ENCODE measurements at places on chromosomes 11 and 22.

DNA sequence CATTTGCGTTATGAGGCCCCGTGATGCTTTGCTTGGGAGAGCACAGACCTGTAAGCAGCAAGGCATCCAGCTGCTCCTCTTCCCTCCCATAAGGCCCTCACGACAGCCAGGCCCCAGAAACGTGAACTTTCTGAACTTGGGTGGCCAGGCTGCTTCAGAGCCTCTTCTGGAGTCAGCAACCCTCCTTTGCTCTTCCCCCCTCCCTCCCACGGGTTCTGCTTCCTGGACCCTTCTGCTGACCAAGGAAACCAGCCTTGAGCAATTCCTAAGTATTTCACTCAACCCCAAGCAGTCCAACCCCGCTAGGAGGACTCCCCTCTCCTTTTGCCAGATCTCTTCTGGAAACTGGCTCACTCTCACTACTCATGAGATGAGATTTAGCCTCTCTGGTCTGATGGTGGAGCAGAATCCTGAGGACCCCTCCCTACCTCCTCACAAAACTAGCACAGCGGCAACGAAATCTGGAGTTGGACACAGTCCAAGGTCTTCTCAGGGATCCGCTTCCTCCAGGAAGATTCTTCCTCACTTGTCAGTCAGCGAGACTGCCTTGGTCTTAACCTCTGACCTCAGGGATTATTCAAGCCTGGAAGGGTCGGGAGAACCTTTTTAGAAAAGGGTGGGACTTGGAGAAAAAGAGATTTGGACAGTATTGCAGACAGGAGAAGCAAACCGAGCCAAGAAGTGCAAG, 86.2 kb downstream of the UBASH3B start:
- H3K4me1 ChIP-seq = peaks cover 17% of the 10 kb centered on the region
- H3K36me3 ChIP-seq = no peaks in the 10 kb centered on the region
- H3K27me3 ChIP-seq = no peaks in the 10 kb centered on the region

DNA sequence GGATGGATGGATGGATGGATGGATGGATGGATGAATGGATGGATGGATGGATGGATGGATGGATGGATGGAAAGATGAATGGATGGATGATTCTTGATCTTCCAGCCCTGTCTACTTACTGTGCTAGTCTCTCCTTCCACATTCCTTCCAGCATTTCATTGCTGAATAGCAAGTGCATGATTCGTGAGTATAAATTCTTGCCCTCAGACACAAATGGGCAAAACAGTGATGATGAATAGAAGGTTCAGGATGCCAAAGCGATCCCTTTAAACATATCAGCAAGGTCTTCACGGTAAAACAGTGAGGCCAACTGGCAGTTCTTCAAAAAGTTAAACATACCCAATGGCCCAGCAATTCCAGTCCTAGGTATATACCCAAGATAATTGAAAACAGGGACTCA, 400.2 kb downstream of the MN1 start:
- no peak for DNase-seq
- no peak overlapping the region for H3K27ac ChIP-seq
- H3K36me3 ChIP-seq = no peaks in the 10 kb centered on the region
- H3K27me3 ChIP-seq = no peaks in the 10 kb centered on the region
- H3K4me3 ChIP-seq = no peak overlapping the region
- H3K4me1 ChIP-seq = no peaks in the 10 kb centered on the region

DNA sequence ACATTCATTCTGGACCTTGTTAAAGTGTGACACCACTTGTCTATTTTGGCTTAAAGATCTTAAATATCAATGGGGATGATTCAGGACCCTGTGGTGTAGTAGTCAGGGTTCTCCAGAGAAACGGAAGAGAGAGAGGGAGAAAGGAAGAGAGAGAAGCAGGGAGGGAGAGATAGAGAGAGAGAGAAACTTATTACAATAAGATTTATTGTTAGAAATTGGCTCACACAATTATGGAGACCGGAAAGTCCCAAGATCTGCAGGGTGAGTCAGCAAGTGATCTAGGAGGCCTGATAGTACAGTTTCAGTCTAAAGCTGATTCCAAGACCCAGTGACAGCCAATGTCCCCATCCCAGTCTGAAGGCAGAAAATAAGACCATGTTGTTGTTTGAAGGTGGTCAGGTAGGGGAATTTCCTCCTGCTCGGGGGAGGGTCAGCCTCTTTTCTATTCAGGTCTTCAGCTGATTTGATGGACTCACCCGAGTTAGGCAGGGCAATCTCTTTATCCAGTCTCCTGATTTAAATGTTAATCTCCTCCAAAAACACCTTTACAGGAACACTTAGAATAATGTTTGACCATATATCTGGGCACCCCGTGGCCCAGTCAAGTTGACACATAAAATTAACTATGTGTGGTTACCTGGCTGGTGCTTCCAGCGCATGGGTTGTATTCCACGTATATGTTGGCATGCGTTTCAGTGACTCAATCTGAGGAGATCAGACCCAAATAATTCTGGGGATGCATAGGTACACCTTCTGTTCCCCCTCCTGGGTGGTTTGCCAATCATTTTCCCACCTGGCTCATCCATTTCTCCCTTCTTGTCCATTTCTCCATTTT, 1350.5 kb downstream of the TBC1D22A start:
- H3K4me1 ChIP-seq = no peaks in the 10 kb centered on the region
- H3K27ac ChIP-seq = no peak overlapping the region
- no peaks in the 10 kb centered on the region for H3K36me3 ChIP-seq
- H3K4me3 ChIP-seq = no peak overlapping the region
- peak; percentile 9 for DNase-seq

DNA sequence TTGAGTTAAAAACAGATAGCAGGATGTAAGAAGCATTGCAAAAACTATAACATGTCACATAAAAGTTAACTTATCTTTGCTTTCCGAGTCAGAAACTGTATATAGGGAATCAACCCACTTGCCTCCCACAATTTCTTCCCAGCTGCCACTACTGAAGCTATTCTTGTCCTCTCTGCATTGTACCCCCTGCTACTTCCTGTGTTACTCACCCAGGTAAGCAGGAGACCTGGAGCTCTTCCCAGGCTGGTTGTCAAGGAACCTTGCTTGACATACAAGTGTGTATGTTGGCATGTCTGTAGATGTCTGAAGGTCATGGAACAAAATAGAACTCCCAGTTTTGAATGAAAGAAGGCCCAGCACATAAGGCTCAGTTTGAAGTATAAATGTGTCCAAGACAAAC, 74.3 kb upstream of the LRRC4C start:
- H3K4me3 ChIP-seq = no peak overlapping the region
- H3K27ac ChIP-seq = no peak overlapping the region
- H3K4me1 ChIP-seq = no peaks in the 10 kb centered on the region
- no peaks in the 10 kb centered on the region for H3K27me3 ChIP-seq
- no peak for DNase-seq

DNA sequence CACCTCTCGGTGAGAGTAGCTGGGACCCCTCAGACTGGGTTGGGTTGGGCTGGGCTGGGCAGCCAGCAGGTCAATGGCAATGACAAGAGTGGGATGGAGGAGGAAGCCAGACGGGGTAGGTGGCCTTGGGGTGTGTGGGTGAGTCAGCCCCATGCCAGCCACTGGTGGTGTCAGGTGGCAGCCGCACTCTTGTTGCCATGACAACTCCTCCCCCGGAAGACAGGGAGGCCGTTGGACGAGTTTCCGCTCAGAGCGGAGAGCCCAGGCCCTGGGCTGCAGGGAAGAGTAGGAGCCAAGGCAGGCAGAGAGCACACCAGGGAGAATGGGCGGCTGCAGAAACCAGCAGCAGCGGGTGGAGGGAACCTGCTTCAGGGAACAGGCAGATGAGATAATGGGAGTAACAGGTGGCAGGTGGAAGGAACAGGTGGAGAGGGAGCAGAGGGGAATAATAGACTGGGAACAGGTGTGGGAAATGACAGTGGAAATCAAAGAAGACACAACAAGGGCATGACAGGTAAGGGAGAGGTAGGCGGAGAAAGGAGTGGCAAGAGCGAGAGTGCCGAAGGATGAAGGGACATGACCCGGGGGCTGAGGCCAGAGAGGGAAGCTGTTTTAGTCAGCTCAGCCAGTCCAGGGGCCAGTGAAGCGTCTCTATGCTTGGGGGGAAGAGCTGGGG, 8.7 kb downstream of the SPTBN2 start:
- H3K4me3 ChIP-seq = no peak overlapping the region
- no peak for DNase-seq
- no peak overlapping the region for H3K27ac ChIP-seq
- H3K4me1 ChIP-seq = no peaks in the 10 kb centered on the region
- no peaks in the 10 kb centered on the region for H3K27me3 ChIP-seq

- no peaks in the 10 kb centered on the region for H3K27me3 ChIP-seq
- H3K27ac ChIP-seq = no peak overlapping the region
- H3K4me1 ChIP-seq = peaks cover 12% of the 10 kb centered on the region
- DNase-seq = no peak
- H3K4me3 ChIP-seq = peak overlapping the region; percentile 11
- no peaks in the 10 kb centered on the region for H3K36me3 ChIP-seq
These were observed 133.1 kb upstream of the HSD17B12 start for GRCh38 chr11:43547430-43547831.

DNA sequence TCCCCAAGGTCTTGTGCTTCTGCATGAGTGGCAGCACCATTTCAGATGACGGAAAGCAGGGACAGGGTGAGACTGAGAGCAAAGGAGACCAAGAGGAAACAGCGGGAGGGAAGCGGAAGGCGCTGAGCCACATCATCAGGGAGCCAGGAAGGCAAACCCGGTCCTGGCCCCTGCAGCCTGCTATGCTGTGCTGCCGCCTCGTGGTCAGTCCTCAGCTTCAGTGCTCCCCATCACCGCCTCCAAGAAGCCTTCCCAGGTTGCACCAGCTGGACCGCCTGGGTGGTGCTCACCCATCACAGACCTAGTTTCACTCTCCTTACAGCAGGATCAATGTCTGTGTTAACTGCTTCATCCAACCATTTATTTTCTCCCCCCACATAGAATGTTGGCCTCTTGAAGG, 73.0 kb upstream of the PHF21B start:
- H3K4me3 ChIP-seq = no peak overlapping the region
- no peaks in the 10 kb centered on the region for H3K27me3 ChIP-seq
- no peaks in the 10 kb centered on the region for H3K4me1 ChIP-seq
- H3K36me3 ChIP-seq = no peaks in the 10 kb centered on the region
- H3K27ac ChIP-seq = no peak overlapping the region
- DNase-seq = no peak

GRCh38 chr11:58024601-58025091, 965 bp downstream of the OR9Q1 start:
- H3K27ac ChIP-seq = no peak overlapping the region
- peaks cover 7% of the 10 kb centered on the region for H3K4me1 ChIP-seq
- peak; percentile 63 for DNase-seq
- H3K27me3 ChIP-seq = no peaks in the 10 kb centered on the region

DNA sequence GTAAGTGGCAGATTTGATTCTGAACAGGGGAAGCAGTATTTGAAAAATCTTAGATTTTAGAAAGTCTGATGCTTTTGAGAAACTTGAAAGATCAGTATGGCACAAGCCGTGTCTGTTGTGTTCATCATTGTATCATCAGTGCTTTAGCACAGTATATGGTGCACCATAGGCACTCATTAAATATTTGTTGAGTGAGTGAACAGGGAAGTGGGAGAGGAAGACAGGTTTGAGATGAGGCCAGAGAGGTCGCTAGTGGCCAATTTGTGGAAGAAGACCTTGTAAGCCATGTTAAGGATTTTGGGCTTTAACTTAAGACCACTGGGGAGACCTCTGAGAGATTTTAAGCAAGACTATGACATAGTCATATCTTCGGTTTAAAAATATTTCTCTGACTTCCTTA, 12.9 kb downstream of the CHEK1 start:
- no peak for DNase-seq
- no peaks in the 10 kb centered on the region for H3K4me1 ChIP-seq
- no peaks in the 10 kb centered on the region for H3K36me3 ChIP-seq
- H3K4me3 ChIP-seq = no peak overlapping the region
- H3K27ac ChIP-seq = no peak overlapping the region
- H3K27me3 ChIP-seq = no peaks in the 10 kb centered on the region
